ENCODE measurements at places on chromosomes 3 and 15.

- DNase-seq = peak; percentile 8
Observed at GRCh38 chr3:80677796-80678195, 910.0 kb upstream of the ROBO1 start.

- no peak for DNase-seq
Observed at GRCh38 chr15:34620814-34621213, 37.4 kb upstream of the GOLGA8B start.

DNA sequence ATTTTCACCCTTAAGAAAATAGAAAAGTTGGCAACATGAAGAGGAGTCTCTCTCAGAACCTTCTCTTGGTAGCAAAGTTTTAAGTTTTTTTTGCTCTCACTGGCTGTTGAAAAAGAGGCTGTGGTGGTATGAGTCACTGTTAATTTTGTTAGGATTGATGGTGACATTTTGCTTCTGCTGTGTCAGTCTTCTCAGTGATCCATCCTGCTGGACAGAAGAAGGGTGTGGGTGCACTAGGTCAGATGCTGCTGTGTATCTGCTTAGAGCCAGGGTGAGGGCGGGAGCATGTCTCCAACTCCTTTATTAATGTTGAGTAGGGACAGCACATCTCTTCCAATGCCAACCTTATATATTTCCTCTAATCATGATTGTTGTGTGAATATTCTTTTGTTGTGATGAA, 369.5 kb downstream of the FEZF2 start:
- no peak for DNase-seq

GRCh38 chr3:11774296-11774877, 72.3 kb downstream of the TAMM41 start:
- DNase-seq = peak; percentile 83

DNA sequence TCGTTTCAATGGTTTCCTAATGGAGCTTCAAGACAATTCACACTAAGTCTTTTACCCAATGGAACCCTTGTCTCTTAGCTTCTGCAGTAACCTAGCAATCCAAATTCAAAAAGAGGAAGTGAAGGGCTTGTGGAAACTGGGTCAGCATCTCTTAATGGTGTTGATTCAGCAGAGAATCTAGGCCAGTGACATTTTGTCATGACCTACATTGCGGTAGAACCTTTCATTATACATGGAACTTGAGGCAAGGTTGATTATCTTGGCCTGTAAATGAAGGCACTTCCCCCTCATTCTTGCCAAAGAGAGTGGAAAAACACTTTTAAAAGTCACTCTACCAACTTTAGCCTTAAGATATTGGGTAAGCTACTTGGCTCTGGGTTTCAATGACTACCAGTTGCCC, 42.8 kb downstream of the C2CD4B start:
- no peak for DNase-seq

- DNase-seq = no peak
Observed at GRCh38 chr3:58011580-58011979, 3.4 kb downstream of the FLNB start.

DNA sequence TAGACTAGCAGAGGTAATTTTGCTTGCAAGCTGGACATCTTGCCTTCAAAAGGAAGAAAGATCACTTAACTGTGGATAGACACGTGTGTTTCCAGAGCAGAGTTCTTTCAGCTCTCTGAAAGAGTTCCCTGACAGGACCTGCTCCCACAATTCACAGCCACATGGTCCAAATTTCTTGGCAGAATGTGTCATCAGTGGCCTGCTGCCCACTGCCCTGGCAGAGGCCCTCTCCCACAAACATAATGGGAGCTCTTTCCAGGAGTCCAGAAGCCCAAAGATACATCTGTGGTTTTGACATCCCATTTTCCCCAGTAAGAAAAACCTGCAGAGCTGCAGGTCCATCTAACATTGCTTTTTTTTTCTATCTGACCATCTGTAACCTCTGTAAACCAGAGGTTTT, 48.3 kb downstream of the SERPINI1 start:
- no peak for DNase-seq

DNA sequence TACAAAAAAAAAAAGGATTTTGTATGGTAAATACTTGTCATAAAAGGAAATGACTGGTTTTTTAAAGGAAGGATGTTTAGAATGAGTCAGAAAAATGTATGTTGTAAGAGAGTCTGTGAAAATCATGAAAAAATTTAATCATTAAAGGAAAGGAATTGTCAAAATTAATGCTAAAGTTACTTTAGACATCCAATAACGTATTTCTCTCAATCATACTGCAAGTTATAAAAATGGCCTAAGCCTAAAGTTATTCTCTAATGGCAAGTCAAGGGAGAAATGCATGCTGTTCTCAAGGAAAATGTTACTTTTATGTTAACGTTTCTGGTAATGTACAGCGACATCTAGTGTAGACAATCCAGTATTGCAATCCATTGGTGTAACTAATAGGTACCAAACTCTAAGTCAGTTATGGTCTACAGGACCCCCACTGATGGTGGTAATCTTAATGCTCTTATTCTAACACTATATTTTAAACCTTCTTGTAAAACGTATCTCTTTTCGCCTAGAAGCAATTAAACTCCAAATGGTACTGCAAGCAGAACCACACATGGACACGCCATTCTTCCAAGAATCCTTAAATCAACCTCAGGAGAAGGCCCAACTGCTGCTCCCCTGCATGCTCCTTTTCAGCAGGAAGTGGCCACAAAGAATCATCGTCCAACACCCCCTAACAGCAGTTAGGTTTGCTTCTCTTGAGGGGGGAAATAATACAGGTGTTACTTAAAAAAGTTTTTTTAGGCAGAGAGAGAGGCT, 35.2 kb downstream of the NCEH1 start:
- DNase-seq = peak; percentile 82

DNA sequence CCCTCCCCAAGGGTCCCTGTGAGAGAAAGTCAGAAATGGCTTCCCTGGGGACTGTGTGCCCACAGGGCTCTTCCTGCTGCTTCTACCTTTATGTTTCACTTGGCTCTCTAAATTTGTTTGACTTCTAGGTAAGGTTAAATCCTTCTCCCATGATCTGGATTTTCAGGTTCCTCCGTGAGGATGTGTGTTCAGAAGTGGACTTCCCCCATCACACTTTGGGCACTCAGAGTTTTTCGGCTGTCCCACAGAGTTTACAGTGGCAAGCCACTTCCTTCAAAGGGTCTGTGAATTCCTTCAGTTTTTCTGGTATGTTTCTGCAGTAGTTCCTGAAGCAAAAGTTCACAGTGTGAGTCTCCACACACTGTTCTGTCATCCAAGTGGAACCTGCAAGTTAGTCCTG, 30.9 kb upstream of the RARB start:
- DNase-seq = no peak

DNA sequence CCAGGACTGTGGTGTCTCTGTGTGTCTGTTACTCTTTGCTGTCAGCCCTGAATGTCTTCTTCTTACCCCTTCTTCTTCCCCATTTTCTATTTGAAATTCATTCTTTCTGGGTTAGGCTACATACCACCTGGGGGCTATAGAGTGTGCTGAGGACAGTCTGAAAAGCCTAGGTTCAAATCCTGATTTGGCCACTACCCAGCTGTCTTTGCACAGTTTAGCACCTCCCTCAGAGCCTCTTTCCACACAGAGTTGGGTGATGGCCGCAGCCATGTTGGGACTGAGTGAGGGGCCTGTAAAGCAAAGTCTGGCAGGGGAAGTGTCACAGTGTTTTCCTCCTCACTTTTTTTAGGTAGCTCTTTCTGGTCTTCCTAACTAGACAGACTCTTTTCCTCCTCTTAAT, 113.7 kb downstream of the CHCHD6 start:
- DNase-seq = no peak

DNA sequence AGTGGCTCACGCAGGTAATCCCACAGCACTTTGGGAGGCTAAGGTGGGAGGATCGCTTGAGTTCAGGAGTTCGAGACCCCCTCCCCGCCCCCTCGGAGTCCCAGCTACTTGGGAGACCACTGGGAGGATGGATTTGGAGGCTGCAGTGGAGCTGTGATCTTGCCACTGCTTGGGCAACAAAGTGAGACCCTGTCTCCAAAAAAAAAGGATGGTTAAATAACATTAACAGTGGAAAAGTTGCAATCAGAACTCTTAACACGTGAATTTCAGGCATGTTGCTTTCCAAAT, 1.4 kb upstream of the TMEM87A start:
- no peak for DNase-seq

DNA sequence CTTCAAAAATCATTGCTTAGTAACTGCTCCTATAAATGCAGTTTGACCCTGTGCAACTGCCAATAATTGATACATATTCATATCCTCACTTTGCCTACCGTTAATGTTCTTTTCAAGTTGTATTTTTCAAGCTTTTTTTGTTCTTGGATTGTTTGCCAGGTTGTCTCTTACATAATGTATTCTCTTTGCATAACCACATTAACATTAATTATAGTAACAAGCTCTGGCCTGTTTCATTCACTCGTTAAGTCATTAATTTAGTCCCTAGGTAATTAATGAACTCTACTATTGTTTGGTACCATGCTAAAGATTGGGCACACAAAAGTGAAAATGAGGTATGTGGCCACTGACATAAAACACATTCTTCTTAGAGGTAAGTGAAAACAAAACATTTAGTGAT, 1338.8 kb downstream of the NSUN3 start:
- DNase-seq = no peak

GRCh38 chr3:99505200-99505599, 133.2 kb upstream of the COL8A1 start:
- no peak for DNase-seq

DNA sequence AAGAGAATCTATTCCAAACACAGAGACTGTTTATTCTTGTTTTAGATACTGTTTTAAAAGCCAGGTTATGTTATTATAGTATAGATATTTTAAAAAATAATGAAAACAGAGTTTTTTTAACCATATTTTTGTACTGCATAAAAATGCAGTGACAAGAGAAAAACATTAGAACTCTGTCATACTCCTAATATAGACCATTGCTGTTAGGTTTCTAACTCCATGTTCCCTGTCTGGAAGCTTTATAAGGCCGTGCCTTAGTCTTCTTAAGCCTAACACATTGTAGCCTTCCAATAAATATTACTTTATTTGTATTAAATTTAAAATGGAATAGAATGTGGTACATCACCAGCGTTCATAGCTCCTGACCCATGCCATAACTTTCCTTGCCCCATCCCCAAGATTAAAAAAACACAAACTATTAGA, 53.2 kb downstream of the MBNL1 start:
- DNase-seq = no peak

DNA sequence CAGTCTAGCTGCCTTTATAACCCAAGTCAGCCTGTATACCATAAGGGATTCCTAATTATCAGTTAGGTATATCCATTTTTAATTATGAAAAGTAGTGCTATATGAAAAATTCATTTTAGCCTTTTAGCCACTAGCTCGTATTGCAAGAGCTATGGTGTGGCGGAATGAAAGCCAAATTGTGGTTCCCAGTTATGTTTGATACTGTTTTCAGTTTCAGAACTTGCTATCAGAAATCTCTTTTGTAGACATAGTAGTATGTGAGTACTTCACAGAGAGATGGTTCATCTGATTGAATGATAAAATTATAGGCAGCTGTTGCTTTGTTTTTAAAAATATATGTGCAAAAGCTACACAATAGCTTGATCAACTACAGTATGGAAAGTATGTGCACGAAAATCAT, 134.6 kb downstream of the SLC25A26 start:
- DNase-seq = no peak

GRCh38 chr3:53551324-53551723, 56.9 kb downstream of the CACNA1D start:
- no peak for DNase-seq

- no peak for DNase-seq
Observed at GRCh38 chr3:37753428-37753827, 108.3 kb upstream of the CTDSPL start.

DNA sequence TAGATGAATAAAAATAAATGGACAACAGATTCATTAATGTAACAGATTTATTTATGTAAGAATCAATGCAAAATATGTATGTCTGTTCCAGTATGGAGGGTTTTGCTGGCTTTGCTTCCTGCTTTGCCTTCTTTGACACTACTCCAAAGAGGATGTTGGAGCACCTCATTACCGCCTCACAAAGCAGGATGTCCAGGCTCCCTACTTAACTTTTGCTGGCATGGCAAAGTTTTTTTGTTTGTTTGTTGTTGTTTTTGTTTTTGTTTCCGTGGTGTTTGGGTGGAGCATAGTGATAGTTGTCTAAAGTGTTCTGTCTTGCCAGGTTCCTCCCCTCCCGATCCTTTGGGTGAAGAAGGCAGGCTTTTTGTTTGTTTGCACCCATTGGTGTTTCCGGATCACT, 38.7 kb downstream of the DIPK2A start:
- DNase-seq = no peak

DNA sequence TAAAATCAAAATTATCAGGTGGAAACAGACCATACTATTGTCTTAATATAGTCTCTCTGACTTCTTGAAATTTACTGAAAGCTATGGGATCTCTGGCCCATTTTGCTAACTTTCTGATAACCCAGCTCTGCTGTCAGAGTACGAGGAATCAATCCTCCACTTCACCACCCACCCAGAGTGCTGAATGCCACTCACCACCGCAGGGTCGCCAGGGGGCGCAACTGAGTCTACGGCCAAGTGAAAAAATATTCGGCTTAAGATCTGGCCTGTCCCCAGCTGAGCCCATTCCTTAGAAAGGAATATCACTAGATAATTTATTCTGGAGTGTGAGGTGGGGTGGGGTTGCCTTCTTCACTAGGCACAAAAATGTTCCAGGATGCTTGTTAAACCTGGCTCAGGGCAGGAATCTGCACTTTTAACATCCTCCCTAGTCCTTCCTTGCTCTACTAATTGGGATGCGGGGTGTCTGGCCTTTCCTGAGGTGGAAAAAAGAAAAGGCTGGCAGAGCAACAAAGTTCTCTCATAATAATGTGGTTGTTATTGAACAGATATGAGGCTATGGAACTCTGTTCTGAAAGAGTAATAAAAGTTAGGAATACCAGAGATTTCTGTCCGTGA, 520.6 kb downstream of the MFSD1 start:
- DNase-seq = peak; percentile 72

DNA sequence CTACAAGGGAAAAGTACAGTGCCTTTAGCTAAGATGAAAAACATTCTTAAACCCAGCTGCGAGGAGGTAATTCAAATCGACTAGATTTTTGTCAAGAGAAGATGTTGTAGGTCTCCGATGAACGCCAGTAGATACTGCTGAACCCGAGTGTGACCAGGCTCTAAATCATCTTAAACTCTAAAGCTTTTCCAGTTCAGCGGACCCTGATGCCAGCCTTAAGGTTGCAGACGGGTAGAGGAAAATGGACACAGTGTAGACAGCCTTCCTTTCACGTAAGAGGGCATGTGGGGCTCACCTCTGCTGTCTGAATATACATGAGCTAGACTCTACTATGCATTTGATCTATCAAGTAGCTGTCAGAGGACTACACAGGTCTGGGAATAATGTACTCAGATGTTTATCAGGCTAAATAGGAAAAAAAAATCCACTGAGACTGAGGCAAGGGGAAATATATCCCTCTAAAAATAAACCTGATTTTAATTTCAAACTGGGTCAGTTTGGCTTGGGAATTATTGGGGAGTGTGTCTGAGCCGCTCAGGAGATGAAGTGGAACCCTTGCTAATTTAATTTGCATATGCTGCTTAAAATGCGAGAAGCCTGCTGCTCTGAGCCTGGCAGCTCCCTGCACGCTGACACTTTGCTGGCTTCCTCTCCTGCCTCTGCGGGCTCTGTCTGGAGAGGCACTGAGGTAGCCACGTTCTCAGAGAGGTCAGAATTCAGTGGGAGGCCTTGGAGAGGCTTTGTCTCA, 151.9 kb downstream of the CADPS start:
- DNase-seq = peak; percentile 9

GRCh38 chr15:83837945-83838571, 184.1 kb downstream of the ADAMTSL3 start:
- DNase-seq = peak; percentile 35

GRCh38 chr15:101112336-101113113, 139.3 kb downstream of the CHSY1 start:
- DNase-seq = no peak

Measured in NCI-H82 (cell line).